ENCODE measurements at places on chromosomes 2 and 18. TPM values are rescaled to one million over a fixed set of nuclear protein-coding genes. Genes with fewer than 3 reads are reported as not detected.

HOXD8 gene
- total RNA-seq: 1.7 TPM

SCYGR4 gene
- total RNA-seq: not detected

ALPI gene
- not detected for total RNA-seq

LIMS4 gene
- total RNA-seq: not detected

C2orf42 gene
- 14.1 TPM for total RNA-seq

ZNF385B gene
- total RNA-seq: not detected

ALLC gene
- total RNA-seq: not detected

ILKAP gene
- total RNA-seq: 21.0 TPM

MDH1 gene
- total RNA-seq: 161 TPM

SEMA4F gene
- 8.7 TPM for total RNA-seq

RPRM gene
- not detected for total RNA-seq

RBBP8 gene
- total RNA-seq: 58.3 TPM

MATN3 gene
- 0.85 TPM for total RNA-seq

TFCP2L1 gene
- 18.5 TPM for total RNA-seq

ABCG5 gene
- total RNA-seq: not detected

GYPC gene
- total RNA-seq: 7.7 TPM

SH3BP4 gene
- total RNA-seq: 32.8 TPM

SERPINB12 gene
- total RNA-seq: 0.48 TPM

STAT4 gene
- 13.6 TPM for total RNA-seq

HRH4 gene
- total RNA-seq: 0.64 TPM

GBX2 gene
- not detected for total RNA-seq

SLC1A4 gene
- 14.7 TPM for total RNA-seq

SIX3 gene
- total RNA-seq: not detected

RIT2 gene
- not detected for total RNA-seq

ANKRD62 gene
- total RNA-seq: not detected

SLC16A14 gene
- 0.96 TPM for total RNA-seq

MAL gene
- 1.3 TPM for total RNA-seq

C1QL2 gene
- not detected for total RNA-seq

IWS1 gene
- total RNA-seq: 32.2 TPM

DPP10 gene
- not detected for total RNA-seq

HOXD3 gene
- total RNA-seq: not detected

CD226 gene
- total RNA-seq: 1.9 TPM

TNS1 gene
- 12.0 TPM for total RNA-seq
